Panc1 (cell line): ENCODE measurements at places on chromosomes 4 and X. TPM values are rescaled to one million over a fixed set of nuclear protein-coding genes. Genes with fewer than 3 reads are reported as not detected.

GRCh38 chr4:53060278-53060677 lies 198.2 kb downstream of the RASL11B start:
- DNase-seq = no peak

GRCh38 chr4:87144356-87144755 lies 76.1 kb downstream of the KLHL8 start:
- no peak for DNase-seq

TAB3 gene
- 7.7 TPM for total RNA-seq

GRCh38 chr4:21726255-21726815 lies 222.2 kb downstream of the KCNIP4 start:
- DNase-seq = no peak

IL3RA gene
- total RNA-seq = 0.28 TPM

GRCh38 chrX:130108647-130109428 lies 1.5 kb downstream of the ELF4 start:
- no peak for DNase-seq

DNA sequence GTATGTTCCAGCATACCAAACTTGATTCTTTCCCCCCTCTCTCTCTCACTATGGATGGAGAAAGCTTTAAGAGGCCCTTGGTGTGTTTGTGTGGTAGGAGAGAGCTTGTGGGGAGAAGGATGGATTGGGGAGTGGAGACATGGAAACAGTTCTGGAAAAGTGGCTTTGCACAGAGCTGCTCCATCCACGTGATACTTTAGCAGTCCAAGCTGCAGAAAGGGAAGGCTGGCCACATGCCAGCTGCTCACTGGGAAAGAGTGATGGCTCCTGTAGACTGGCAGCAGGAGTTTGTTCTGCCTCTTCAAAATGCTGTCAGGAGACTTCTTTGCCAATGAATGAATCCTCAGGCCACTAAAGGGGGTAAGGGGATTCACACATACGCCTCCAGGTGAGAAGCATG lies 21.7 kb upstream of the SEC24B start:
- DNase-seq = no peak

DNA sequence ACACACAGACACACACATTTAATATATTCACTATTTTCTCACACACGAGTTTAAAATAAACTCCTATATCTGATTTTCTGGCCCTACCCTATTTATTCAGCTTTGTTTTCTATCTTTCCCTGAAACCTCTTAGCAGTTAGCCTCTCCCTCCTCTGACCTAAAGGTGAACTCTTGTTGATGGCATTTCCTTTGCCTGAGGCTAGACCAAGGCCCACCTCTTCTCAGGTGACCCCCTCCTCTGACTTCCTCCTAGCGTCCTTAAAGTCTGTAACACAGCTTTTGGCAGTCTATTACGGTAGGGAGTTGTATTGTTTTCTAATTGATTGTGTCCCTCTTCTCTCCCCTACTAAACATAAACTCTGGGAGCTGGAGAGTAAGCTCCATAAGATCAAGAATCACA lies 1.7 kb upstream of the SRPX2 start:
- DNase-seq = no peak

ANKRD50 gene
- total RNA-seq = 14.3 TPM

GRCh38 chrX:100745205-100745604 lies 13.3 kb upstream of the SYTL4 start:
- no peak for DNase-seq

DNA sequence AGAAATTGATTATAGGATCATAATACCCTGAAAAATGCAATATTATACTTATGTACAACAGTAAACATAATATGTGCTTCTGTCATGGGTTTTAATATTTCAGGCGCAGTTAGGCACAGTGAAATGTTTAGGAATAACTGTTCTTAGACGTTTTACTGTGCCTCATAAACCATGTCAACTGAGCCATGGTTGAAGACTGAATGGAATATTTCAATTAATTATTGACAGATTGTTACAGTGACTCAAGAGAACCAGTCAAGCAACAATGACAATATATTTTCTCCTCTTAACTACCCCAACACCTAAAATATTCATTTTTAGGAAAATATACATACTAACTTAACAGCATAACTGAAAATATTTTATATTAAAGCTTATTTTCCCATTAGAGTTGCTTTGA lies 852.7 kb upstream of the FRG1 start:
- no peak for DNase-seq

DNA sequence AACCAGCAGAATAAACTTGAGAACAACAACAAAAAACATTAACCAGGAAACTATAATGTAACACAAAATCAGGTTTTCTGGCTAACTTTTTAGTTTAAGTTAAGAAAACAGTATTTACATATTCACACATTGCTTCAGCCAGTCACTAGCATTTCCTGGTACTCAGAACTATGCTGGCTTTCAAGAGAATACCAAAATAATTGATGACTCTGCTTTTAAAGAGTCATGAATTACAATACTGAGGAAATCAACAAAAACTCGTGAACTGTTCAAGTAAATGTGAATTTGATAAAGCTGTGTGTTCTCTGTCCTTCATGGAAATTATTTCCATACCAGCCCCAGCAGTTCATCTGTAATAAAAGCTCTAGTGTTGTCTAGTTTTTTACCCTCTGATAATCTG lies 27.4 kb downstream of the PRSS12 start:
- no peak for DNase-seq

DNA sequence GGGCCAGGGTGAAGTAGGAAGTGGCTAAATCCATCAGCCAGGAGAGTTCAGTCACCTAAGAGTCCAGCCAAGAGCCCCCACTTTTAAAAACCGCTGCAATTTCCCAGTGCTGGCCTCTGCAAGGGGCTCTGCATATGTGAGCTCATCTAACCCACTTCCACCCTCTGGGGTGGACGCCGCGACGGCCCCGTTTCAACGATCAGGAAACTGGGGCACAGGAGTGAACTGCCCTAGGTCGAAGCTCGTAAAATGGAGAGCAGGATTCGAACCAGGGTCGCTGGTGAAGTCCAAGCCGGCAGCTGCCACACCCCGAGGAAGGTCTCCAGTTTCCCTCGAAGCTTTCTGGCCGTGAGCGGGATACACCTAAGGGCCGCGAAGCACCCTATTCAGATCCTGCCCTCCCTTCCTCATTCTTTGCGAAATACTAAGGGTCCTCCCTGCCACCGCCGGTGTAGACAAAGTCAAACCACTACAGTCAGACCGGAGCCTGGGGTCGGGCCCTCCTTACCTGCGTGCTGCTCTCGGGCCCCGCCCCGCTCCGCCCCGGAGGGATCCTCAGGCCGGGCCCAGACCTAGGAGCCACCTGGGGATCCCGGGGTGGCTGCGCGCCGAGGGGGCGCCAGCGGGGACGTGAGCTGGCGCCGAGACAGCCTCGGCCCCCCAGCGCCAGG lies 446 bp downstream of the EVC2 start:
- DNase-seq = no peak

GRCh38 chr4:4659871-4660651 lies 118.2 kb upstream of the STX18 start:
- DNase-seq = peak; percentile 67

TCEAL6 gene
- total RNA-seq = not detected

FAM184B gene
- 0.03 TPM for total RNA-seq

DDX53 gene
- not detected for total RNA-seq

TMPRSS11D gene
- not detected for total RNA-seq

GAGE12E gene
- total RNA-seq = not detected

DNA sequence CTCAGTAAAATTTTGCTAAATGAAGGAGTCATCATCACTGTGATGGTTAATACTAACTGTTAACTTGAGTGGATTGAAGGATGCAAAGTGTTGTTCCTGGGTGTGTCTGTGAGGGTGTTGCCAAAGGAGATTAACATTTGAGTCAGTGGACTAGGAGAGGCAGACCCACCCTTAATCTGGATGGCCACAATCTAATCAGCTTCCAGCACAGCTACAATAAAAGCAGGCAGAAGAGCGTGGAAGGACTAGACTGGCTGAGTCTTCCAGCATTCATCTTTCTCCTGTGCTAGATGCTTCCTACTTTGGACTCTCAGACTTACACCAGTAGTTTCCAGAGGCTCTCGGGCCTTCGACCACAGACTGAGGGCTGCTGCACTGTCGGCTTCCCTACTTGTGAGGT lies 21.3 kb upstream of the WDR44 start:
- DNase-seq = no peak

ADH1B gene
- 0.98 TPM for total RNA-seq

GRCh38 chrX:16479206-16479869 lies 170.6 kb upstream of the S100G start:
- DNase-seq = peak; percentile 25

ZNF81 gene
- total RNA-seq = 10.7 TPM

GRCh38 chr4:186942758-186943377 lies 219.2 kb upstream of the FAT1 start:
- no peak for DNase-seq

DNA sequence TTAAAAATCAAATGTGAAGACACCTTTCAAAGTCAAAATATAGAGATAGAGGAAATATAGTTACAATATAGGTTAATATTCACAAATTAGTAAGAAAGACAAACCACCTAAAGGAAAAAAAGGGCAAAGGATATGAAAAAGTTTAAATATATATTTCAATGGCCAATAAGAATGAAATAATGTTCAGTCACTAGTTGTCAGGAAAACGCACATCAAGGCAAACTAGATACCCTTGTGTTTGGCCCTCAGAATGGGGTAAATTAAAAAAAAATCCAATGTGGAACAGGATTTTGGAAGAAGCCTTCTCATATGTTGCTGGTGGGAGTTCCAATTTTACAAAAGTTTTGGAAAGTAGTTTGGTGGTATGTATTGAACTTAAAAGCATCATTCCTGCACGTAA lies 2.4 kb downstream of the ZNF41 start:
- DNase-seq = no peak

- no peak for DNase-seq
Observed at GRCh38 chrX:32451954-32452695, 759.2 kb downstream of the DMD start.

DNA sequence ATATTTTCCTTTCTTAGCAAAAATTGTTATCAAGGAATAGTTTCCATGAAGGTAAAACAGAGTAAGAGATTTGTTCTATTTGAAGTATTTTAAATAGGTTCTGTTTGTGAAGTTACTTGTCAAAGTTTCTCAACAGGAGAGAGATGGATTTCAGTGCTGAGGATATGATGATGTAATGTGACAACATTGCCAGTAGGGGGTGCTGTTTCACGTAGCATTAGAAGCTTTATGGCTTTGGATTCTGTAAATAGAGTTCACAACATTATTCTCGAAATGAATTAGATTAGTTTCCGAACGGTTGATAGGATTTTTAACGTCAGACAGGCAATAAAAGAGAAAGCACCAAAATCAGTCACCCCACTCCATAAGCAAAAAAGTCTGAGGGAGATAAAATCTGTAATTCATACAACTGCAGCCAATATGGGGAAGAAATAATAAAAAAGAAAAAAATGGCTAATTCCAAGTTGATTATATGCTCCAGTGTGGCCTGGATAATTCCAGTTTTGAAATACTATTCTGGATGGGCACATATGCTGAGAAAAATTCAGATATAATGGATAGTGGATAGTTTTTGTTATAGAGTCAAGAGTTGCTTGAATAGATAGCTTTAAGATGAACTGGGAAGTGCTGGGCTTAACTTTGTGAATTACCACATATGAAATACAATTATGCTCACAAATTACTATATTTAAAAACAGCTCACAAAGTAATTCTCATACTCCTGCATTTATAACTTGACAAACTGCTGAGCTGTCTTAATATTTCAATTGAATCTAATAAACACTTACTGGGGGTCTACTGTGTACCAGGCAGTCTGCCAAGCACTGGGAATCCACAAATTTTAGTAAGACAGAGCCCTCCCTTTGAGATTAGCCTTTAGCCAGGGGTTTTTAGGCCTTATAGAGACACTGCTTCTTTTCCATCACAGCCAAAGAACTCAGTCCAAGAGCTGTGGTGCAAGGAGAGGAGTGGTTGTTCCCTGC lies 109.1 kb downstream of the GPAT3 start:
- DNase-seq = peak; percentile 57
